Retina (tissue), 1 donor: ENCODE measurements at places on chromosomes 12 and 14.

- no peak for DNase-seq
These were observed 164.8 kb upstream of the NRXN3 start for GRCh38 chr14:78005325-78005724.

- DNase-seq = no peak
These were observed 137.6 kb upstream of the TBX3 start for GRCh38 chr12:114821570-114821969.

GRCh38 chr12:48160807-48161206 is 3.5 kb upstream of the ASB8 start:
- DNase-seq = no peak

- no peak for DNase-seq
These were observed 137.8 kb downstream of the SLC15A4 start for GRCh38 chr12:128685903-128686475.

DNA sequence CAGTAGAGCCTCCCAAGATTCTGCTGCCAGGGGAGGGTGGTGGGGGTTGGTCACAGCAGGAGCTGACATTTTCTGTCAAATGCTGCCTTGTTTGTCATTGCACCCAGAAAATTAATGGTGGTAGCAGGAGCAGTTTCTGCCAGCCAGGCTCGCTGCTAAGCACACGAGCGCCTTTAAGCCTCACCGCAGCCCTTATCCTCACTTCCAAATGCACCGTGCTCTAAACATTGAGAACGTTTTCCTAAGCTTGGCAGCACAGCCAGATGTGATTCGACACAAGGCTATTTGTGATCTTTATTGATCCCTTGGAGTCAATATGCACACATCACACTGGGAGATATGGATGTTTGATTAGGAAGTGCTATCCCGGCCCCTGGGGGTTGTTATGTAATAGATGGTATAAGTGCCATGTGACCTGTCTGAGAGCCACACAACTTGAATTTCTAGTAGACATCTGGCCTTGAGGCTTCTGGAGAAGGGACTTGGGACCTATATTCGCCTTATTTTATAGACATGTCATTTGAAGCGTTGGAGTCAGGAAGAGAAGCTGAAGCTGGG is 31.6 kb upstream of the BEGAIN start:
- peak; percentile 44 for DNase-seq

GRCh38 chr12:131826097-131826928 is 1.9 kb upstream of the MMP17 start:
- DNase-seq = peak; percentile 58

DNA sequence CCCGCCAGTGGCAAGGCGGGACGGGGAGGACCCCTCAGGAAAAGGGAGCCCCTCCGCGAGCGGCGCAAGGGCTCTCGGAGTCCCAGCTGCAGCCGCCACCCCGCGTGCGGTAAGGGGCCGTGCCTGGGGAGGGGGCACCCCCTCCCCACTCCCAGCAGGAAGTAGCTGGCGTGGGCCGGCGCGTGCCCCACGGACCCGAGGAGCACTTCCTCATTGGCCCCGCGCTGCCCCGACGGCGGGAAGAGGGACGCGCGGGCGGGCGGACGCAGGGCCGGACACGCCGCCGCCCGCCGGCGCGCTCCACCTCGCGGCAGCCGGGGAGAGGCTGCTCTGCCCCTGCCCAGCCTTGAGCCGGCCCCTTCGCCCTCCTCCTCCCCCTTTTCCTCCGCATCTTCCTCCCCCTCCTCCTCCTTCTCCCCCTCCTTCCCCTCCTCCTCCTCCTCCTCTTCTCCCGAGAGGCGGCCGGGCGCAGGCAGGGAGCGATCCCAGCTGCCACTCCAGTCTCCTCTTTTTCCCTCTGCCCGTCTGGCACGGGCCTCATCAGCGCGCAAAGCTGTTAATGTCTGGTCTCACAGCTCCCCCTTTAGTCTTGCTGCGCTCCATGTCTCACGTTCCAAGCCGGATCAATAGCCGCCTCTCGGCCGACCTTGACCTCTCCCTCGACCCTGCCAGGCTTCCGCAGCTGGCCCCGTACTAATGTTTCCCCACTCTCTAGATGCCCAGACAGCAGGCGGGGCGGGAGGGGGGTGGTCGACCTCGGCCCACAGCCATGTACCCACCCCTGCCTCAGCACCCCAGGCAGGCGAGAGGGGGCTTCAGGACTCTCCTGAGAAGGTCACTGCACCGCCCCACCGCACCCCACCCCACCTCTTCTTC is 2.6 kb upstream of the BCL11B start:
- peak; percentile 92 for DNase-seq

DNA sequence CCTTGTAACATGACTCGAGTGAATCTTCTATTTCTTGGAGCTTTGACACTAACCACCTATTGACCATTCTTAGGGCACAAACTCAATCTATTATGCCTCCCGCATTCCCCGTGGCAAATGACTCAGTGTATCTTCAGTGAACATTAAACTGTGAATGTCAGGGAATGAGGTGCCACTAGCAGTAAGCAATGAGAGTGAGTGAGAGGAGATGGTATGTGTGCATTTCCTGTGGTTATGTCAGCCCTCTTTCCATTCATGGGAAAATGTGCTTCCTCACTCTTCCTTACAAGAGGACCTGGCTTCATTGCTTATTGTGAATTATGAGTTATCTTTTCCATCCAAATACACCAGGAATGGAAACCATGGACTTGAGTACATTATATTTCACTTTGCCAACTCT is 229.2 kb downstream of the EMP1 start:
- DNase-seq = no peak

- DNase-seq = peak; percentile 10
These were observed 6.3 kb downstream of the OTX2 start for GRCh38 chr14:56803816-56804535.

DNA sequence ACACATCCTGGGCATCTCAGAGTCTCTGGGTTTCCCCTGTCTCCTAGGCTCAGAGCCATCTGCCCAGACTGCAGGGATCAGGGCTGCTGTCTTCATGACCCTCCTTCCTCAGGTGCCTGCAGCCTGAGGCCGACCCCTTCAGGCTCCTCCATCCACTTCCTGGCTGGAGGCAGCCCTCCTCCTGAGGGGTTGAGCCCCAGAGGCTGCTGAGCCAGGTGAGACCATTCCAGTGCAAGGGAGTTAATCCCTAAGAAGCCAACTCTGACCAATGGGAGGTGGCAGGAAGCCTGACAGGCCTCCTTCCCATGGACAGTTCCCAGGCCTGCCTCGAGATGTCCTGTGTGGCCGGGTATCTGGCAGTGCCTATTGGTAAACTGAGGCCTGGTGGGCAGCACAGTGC is 8.4 kb upstream of the PPP4R4 start:
- DNase-seq = no peak

- DNase-seq = no peak
These were observed 136.8 kb upstream of the TBX3 start for GRCh38 chr12:114820796-114821195.

GRCh38 chr14:57512220-57512619 is 18.6 kb upstream of the CCDC198 start:
- no peak for DNase-seq
